ENCODE measurements at places on chromosomes 7 and 10.
A peak's percentile ranks its signal among the peaks of the same experiment; 100 is the strongest.

DNA sequence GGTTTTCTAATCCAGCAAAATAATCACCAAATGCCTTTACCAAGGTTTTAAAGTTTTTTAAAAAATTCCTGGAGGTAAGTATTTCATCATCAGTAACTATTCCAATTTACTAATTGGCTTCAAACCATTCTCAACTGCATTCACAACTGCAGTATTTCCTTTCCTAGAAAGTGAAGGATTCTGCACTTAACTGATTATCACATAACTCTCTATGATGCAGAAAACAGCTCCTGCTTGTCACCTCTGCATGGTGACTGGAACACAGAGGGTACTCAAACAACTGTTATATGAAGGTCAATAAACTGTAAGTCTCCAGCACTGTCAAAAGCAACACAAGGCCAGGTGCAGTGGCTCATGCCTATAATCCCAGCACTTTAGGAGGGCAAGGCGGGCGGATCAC, 42.6 kb downstream of the SRPK2 start:
- DNase-seq = no peak

DNA sequence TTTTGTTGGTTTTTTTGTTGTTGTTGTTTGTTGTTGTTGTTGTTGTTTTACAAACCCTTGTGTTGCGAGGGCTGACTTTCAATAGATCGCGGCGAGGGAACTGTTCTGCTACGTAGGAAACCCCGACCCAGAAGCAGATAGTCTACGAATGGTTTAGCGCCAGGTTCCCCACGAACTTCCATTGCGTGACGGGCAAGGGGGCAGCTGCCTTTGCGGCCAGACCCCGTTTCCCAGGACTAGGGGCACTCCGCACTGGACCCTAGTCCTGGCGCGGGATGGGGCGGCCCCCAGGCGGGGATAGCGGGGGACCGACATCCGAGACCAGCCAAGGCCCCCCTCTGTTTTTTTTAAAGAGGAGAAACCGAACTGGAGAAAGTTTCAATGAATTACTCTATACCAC, 119.6 kb downstream of the LRRTM3 start:
- DNase-seq = no peak

GRCh38 chr7:68550635-68551034, 1047.6 kb upstream of the AUTS2 start:
- DNase-seq = no peak

DNA sequence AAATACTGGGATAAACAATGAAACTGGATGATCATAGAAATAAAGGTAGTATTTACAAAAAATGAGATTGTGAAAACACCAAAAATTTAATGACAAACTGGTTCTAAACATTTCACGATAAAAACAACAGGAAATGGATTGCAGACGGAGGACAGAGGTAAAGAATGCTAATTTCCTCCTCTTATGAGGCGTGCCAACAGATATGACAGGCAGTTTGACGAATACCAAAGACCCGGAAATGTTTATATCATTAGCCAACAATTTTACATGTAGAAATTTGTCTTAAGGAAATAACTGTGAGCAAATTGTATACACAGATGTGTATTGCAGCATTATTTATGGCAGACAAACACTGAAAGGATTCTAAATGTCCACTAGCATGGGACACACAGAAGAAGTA, 162.0 kb upstream of the MGMT start:
- DNase-seq = no peak

DNA sequence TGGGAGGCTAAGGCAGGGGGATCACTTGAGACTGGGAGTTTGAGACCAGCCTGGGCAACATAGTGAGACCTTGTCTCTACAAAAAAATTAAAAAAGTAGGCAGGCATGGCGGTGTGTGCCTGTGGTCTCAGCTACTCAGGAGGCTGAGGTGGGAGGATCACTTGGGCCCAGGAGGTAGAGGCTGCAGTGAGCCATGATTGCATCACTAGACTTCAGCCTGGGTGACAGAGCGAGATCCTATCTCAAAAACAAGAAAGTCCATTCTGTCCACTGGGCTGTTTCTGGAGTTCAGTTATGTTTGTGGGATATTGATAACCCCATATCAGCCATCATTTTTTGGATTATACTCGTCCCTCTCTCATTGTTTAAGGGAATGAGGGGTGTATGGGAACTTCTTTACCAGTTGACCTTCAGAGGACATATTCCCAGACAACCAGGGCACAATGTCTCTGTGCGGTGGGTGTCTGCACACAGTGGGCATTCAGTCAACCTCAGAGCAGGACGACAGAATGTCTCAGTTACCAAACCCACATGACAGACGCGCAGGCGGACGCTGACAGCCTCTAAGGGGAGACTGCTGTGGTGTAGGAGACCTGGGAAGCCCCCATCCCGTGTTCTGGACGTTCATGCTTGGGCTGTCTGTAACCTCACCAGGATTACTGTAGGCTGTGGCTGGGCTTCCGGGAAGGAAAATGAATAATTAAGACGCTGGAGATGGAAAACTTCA, 69.4 kb downstream of the CARD11 start:
- no peak for DNase-seq

DNA sequence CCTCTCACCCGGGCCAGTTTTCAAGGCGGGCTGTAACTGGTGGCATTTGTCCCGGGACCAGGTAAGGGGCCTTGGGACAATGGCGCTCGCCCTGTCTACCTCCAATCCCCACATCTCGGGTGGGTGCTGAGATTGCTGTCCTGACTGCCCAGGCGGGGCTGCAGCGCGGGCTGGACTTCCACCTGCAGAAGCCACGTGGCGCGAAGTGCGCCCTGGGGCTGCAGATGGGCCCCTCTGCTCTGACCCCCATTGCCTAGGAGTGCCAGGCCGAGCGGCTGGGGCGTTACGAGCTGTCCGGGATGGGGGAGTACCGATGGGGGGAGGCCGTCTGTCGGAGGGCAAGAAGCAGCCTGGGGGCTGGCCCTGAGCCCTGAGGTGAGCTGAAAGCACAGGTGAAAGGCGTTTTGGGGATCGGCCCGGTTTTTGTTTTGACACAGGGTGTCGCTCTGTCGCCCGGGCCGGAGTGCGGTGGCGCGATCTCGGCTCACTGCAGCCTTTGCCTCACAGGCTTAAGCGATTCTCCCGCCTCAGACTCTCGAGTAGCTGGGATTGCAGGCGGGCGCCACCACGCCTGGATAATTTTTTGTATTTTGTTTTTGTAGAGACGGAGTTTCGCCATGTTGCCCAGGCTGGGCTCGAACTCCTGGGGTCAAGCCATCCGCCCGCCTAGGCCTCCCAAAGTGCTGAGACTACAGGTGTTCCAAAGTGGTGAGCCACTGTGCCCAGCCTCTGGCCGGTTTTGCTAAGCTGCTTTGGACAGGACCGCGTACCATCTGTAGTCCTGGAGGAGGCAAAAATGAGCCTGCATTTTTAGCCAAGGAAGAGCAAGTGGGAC, at the start of gene SFXN2:
Gene SFXN2 (plus strand): TSS at position 16 of the 835 bp plus-strand sequence. CDS start 12,001 bp downstream, outside the sequence.
- no peak for DNase-seq

DNA sequence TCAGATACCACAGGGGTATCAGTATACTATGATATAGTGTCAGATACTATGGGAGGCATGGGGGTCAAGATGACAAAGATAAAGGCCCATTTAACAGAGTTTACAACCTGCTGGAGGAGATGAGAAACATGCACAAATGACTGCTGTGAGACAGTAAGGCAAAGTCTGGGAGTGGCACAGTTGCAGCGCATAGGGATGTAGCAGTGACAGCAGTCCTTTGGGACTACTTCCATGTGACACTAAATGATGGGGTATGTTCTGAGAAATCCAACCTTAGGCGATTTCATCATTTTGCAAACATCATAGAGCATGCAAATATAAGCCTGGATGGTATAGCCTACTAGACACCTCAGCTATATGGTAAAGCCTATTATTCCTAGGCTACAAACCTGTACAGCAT, 56.8 kb downstream of the CDK1 start:
- no peak for DNase-seq

- no peak for DNase-seq
Measured at GRCh38 chr10:77649333-77650331, 12.0 kb upstream of the KCNMA1 start.

GRCh38 chr10:92761571-92761970, 71.8 kb downstream of the HHEX start:
- DNase-seq = no peak

DNA sequence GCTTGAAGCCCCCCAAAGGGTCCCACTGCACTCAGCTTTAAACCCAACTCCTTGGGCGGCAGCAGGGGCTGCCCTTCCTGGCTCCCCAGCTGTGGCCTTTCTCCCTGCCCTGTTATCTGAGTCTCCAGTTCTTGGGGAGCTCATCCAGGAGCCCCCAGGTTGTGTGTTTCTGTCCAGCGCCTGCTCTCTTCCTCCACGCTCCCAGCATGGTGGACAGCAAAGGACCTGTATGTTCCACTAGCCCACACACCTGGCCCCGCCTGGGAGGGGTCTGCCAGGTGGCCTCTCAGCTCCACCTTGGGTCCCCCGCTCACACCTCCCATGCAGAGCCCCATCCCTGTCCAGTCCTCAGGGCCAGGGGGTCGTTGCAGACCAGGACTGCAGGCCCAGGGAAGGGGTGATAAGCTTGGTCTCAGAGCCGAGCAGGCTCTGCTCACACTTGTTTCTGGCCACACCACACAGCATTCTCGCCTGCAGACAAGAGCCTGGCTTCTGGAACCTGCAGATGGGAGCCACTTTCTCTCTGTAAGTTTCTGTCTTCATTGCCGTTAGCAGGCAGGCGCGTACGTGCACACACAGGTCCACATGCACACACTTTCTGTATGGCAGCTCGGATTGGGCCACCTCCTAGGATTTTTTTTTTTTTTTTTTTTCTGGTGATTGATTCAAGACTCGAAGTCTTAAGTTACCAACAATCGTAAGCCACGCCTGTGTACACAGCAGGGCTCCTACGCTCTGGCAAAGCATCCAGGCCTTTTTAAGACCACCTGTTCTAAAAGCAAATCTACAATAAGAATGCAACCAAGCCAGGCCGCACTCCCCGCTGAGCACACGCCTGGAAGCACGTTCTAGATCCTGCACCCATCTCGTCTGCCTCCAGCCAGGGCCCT, 104.6 kb downstream of the CYTH3 start:
- DNase-seq = no peak

GRCh38 chr7:56092789-56093531, at the start of gene PHKG1:
PHKG1 (minus strand) TSS chr7:56092952; CDS start chr7:56088941, 4,011 bp downstream.
- peak; percentile 29 for DNase-seq

- no peak for DNase-seq
Measured at GRCh38 chr10:71714031-71714410, 5.6 kb downstream of the C10orf105 start.

- DNase-seq = no peak
Measured at GRCh38 chr7:2566890-2567678, 8.3 kb downstream of the IQCE start.

DNA sequence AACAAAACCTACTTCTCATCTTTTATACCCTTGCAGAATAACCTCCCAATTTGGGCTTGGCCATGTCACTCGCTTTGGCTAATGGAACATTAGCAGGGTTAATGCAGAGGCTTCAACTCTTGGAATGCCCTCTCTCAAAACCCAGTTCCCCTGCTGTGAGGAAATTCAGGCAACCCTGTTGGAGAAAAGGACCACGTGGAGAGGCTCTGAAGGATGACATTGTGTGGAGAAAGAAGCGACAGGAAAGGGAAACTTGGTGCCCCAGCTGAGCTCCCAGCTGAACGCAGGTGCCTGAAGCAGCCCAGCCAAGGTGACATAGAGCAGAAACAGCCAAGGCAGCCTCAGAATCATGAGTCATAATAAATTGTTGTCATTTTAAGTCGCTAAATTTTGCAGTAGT, 214.2 kb upstream of the GHITM start:
- DNase-seq = no peak

DNA sequence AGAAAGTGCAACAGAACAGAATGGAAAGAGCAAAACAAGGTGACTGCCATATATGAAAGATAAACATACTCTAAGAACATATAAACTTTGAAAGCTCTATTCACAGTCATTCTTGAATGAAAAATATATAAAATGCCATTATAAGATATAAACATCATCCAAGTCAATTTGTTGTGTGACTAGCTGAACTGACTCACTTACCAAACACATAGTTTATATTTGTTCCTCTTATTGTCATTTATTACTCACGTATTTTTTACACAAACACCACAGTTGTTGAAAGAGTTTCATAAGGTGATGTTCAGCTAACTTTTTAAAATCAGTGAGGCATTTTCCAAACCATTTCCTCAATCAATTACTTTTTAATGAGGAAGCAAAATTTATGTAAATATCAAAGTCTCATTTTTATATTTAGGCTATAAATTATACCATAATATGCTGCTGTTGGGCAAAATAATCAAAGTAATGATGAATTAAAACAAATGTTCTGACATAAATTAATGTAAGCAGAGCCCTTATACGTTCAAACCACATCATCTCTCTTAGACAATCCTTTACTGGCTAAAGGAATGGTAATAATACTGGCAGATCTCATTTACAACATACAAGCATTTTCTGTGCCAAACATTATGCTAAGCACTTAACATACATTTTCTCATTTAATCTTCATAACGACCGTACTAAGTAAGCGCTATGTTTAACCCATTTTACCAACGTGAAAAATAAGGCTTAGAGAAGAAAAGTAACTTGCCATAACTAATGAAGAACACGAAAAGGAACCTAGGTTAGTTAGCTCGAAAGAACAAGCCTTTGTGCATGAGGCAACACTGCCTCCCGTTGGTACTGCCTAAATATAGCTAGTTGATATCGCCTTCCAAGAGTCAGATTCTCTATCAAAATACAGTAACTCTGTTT, 7.3 kb downstream of the LRRN3 start:
- no peak for DNase-seq

GRCh38 chr10:4081685-4082111, 296.7 kb upstream of the KLF6 start:
- no peak for DNase-seq

DNA sequence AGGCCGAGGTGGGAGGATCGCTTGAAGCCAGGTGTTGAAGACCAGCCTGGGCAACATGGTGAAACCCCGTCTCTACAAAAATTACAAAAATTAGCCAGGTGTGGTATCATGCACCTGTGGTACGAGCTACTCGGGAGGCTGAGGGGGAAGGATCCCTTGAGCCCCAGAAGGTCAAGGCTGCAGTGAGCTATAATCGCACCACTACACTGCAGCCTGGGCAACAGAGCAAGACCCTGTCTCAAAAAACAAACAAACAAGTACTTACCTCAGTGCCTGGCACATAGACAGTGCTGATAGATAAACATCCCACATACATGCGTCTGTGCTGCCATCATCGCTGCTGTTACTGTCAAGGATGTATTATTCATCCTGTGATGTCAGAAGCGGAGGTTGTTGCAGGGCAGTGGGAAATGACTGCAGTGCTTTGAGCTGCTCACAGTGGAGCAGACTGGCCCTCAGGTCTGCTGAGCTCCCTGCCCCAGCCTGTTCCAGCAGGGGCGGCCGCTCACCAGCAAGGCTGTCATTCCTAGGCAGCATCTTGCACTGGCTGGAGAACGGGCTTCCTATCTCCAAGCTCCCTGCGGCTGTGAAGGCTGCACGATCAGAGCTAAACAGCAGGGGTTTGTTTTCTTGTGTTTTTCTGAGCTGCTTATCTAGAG, 18.6 kb downstream of the FOXK1 start:
- no peak for DNase-seq
